ENCODE measurements at places on chromosomes 7 and 10. TPM values are rescaled to one million over a fixed set of nuclear protein-coding genes. Genes with fewer than 3 reads are reported as not detected.

DNA sequence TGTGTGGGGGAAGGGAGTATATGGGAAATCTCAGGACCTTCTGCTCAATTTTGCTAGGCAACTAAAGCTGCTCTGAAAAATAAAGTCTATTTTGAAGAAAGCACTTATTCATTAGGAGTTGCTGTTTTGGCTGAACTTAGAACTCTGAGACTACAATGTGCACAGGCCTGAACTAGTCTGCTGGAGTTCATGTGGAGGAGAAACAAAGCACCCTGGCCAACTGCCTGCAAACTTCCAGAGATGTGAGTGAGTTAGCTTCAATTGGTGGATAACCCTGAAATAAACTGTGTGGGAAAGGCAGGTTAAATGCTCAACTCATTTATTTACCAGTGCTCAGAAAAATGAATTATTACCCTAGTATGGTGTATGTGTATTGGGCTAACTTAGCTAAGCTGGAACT, 17.3 kb upstream of the FAM241B start:
- no peak for DNase-seq

DNA sequence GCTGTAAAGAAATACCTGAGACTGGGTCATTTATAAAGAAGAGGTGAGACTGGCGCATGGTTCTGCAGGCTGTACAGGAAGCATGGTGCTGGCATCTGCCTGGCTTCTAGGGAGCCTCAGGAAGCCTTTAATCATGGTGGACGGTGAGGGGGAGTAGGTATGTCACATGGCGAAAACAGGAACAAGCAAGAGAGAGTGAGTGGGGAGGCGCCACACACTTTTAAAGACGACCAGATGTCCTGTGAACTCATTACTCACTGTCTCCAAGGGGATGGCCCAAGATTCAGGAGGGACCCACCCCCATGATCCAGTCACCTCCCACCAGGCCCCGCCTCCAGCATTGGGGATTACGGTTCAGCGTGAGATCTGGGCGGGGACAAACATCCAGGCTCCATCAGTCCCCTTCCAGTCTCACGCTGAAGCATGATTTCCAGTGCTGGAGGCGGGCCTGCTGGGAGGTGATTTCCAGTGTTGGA, 3.2 kb downstream of the ZNF316 start:
- no peak for DNase-seq

DNA sequence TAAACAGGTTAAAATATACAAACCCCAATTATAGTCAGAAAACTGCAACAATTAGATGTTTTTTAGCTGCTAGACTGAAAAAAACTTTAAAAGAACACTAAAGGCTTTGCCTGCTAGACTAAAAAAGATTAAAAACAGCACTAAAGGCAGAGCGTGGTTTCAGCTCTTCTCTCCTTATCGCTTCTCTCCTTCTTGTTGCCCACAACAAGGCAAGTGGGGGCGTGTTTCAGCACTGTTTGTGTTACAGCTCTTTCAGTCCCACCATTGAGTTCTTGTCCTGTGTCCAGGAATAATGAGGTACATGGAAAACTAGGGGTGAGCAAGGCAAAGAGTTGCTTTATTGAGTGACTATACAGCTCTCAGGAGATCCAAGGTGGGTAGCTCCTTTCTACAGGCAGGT, 112.3 kb downstream of the HPSE2 start:
- DNase-seq = no peak

GRCh38 chr10:85614981-85615380, 751.6 kb downstream of the GRID1 start:
- DNase-seq = peak; percentile 29

DNA sequence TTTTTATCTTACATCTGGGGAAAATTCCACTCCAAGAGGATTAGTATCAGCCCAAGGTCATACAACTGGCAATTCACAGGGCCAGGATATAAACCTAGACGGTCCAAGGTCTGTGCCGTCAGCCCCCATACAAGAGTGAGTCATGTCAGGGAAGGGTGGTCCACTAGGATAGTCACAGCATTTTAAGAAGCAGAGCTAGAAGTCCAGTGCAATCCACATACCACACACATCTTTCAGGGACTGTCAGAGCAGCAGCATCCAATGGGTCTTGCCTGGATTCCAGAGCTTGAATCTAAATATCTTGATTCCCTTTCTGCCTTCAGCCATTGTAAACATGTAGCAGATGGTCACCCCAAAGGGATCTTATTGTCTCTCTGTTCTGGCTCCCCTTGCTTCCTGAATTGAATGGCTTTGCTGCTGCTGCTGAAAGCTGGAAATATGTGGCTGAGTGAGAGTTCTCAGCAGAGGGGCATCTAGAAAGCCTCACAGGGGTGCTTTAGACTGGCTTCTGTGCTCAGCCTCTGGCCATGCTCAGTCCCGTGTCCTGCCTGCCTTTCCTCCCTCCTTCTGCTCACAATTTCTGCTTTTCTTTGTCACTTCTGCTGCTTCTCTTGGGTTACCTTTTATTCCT, 9.9 kb upstream of the OR6V1 start:
- DNase-seq = no peak

- no peak for DNase-seq
Observed at GRCh38 chr10:103968441-103969391, 1.8 kb downstream of the SLK start.

GRCh38 chr7:124310934-124311390, 278.1 kb upstream of the TMEM229A start:
- no peak for DNase-seq

DNA sequence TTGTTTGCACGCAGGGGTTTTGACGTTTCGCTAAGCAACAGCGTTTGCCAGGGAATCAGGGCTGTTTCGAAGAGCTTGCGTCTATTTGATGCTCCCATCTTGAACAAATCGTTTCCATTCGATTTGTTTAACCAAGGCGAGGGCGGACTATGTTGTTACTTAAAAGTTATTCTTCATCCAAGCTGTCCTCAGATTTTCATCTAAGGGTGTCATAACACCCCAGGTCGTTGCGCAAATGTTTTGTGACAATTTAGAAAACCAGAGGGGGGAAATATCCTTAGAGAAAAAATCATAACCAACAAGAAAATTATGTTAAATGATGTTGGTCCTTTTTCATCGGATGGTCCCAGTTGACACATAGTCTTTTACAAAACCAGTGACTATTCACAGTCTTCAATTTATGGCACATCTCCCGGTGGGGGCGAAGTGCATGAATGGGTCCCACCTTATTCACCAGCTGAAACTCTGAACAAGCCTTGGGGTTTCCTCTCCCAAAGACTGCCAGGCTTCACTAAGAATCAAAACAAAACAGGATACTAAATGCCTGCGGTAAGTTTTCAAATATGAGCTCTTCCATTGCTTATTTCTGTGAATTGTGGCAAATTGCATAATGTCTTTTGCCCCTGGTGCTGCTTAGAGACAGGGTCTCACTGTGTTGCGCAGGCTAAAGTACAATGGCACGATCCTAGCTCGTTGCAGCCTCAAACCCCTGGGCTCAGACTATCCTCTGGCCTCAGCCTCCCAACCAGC, 109.9 kb downstream of the REEP3 start:
- DNase-seq = no peak

CLDN3 gene
- total RNA-seq = not detected

CDH23 gene
- total RNA-seq = 9.3 TPM

SFTPD gene
- total RNA-seq = 0.54 TPM

MMP21 gene
- total RNA-seq = not detected

SLIT1 gene
- 0.05 TPM for total RNA-seq

FKBP6 gene
- not detected for total RNA-seq

Measured in cardiac septum (tissue), 1 donor.